ENCODE measurements at places on chromosomes 16 and 17.

DNA sequence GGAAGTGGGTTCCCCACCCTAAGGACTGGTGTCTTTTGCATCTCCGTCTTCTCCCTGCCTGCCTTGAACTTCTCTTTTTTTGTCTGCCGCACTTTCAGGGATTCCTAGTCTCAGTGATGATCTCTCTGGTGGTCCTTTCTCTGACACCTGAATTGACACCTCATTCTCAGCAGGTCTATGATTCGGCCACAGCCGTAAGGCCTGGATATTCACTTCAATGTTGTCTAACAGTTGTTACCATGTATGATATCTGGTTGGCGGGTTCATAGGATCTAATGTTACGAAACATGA, 25.1 kb upstream of the SLC47A1 start:
- peaks cover 3% of the 10 kb centered on the region for H3K4me1 ChIP-seq
- no peak for DNase-seq
- H3K27ac ChIP-seq: peak overlapping the region; percentile 52
- H3K36me3 ChIP-seq: no peaks in the 10 kb centered on the region
- H3K4me3 ChIP-seq: peak overlapping the region; percentile 76
- H3K27me3 ChIP-seq: no peaks in the 10 kb centered on the region

- H3K27me3 ChIP-seq: no peaks in the 10 kb centered on the region
- no peaks in the 10 kb centered on the region for H3K36me3 ChIP-seq
- no peaks in the 10 kb centered on the region for H3K4me1 ChIP-seq
- no peak for DNase-seq
Observed at GRCh38 chr17:79039171-79039570, 15.2 kb downstream of the C1QTNF1 start.

DNA sequence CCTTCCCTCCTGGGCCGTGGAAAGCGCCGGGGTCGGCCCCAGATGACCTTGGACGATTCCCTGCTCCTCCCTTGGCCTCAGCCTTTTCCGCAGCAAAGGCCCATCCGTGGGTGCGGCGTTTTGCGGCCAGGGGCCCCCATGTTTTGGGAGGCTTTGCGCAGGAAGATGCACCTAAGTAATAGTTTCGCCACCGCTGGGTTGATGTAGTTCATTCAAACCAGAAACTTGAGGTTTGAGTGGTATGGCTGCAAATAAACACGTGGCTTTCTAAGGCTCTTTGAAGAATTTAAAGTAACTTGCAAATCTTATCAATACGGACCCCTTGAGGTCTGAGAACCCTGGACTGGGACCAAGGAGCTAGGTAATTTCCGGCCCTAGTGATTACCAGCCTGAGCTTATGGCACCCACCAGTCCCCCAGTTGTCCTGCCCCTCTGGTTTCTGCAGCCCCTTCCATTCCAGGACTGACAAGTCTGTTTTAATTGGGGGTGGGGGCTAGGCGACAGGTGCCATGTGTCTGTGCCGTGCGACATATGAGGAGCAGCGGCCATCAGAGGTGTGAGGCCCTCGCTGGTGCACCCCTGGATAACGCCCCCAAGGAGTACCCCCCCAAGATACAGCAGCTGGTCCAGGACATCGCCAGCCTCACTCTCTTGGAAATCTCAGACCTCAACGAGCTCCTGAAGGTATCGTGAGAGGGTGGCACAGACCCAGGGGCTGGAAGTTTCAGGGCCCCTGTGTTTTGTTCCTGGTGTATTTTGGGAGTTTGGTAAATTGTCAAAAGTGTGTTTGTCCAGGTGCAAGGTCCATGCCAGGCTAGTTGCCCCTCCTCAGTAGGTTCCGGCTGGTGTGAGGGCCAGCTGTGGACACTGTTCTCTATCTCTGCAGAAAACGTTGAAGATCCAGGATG, 834 bp downstream of the MRPL12 start:
- no peaks in the 10 kb centered on the region for H3K27me3 ChIP-seq
- no peak for DNase-seq
- peaks cover 35% of the 10 kb centered on the region for H3K4me1 ChIP-seq
- H3K27ac ChIP-seq: peak overlapping the region; percentile 45
- H3K36me3 ChIP-seq: peaks cover 38% of the 10 kb centered on the region
- H3K4me3 ChIP-seq: peak overlapping the region; percentile 88

DNA sequence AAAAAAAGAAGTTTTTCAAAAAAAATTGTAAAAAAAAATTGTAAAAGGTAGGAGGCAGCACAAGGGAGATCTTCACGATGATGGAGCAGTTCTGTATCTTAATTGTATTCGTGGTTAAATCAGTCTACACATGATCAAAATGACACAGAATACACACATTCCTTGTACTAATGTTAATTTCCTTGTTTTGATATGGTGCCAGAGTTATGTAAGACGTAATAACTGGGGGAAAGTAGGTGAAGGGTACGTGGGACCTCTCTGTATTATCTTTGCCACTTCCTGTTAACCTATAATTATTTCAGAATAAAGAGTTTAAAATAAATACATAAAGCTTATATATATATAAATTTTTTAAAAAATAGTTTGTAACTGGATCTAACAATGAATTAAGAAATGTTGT, 36.8 kb downstream of the HELZ start:
- peaks cover 2% of the 10 kb centered on the region for H3K4me1 ChIP-seq
- no peak overlapping the region for H3K27ac ChIP-seq
- no peaks in the 10 kb centered on the region for H3K36me3 ChIP-seq
- no peaks in the 10 kb centered on the region for H3K27me3 ChIP-seq
- DNase-seq: no peak
- no peak overlapping the region for H3K4me3 ChIP-seq

GRCh38 chr17:3049705-3050295, 13.6 kb downstream of the OR1D5 start:
- no peaks in the 10 kb centered on the region for H3K36me3 ChIP-seq
- no peak overlapping the region for H3K4me3 ChIP-seq
- H3K27me3 ChIP-seq: peaks cover 4% of the 10 kb centered on the region

DNA sequence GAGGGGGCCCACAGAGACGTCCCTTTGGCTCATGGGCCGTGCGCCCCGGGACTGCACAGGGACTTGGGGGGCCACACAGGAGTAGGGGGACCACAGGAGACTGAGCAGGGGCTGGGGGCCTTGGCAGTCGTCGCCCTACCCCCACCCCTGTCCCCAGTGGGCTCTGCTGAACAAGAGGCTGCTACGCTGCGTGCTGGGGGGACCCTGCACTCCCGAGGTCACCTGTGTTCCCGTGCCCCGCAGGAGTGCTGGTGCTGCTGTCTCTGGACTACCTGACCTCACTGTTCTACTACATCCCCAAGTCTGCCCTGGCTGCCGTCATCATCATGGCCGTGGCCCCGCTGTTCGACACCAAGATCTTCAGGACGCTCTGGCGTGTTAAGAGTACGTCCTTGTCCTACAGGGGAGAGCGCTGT, 14.4 kb upstream of the RNF213 start:
- no peak for DNase-seq
- peaks cover 7% of the 10 kb centered on the region for H3K36me3 ChIP-seq
- H3K27me3 ChIP-seq: no peaks in the 10 kb centered on the region

DNA sequence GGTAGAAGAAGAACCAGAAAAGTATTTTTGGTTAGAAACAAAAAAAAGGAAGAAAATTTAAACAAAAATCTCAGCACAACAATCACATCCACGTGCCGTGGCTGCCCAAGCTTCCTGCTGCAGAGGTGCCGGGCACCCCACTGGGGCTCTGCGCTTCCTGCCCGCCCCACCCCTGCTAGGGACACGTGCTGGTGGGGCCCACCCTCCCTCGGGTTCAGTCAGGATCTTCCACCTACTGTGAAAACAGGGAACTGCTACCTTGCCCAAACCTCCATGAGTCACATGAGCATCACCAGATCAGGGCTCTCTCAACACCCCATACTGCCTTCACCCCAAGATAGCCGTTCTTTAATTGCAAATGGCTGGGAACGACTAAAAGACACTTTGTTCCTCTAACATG, 24.4 kb upstream of the CYTH1 start:
- peaks cover 11% of the 10 kb centered on the region for H3K36me3 ChIP-seq
- no peaks in the 10 kb centered on the region for H3K27me3 ChIP-seq
- H3K27ac ChIP-seq: peak overlapping the region; percentile 70
- no peak overlapping the region for H3K4me3 ChIP-seq
- DNase-seq: peak; percentile 42

GRCh38 chr16:21103941-21104860, 46.4 kb downstream of the DNAH3 start:
- H3K4me1 ChIP-seq: no peaks in the 10 kb centered on the region
- no peak overlapping the region for H3K27ac ChIP-seq
- no peak for DNase-seq
- no peak overlapping the region for H3K4me3 ChIP-seq
- H3K27me3 ChIP-seq: no peaks in the 10 kb centered on the region

- no peaks in the 10 kb centered on the region for H3K36me3 ChIP-seq
- no peaks in the 10 kb centered on the region for H3K27me3 ChIP-seq
- no peak for DNase-seq
- no peak overlapping the region for H3K27ac ChIP-seq
- no peaks in the 10 kb centered on the region for H3K4me1 ChIP-seq
Observed at GRCh38 chr17:31789707-31790505, 69.1 kb downstream of the COPRS start.

GRCh38 chr17:64281962-64282752, 19.1 kb upstream of the TEX2 start:
- H3K27me3 ChIP-seq: no peaks in the 10 kb centered on the region
- H3K36me3 ChIP-seq: no peaks in the 10 kb centered on the region
- H3K4me3 ChIP-seq: no peak overlapping the region
- H3K4me1 ChIP-seq: no peaks in the 10 kb centered on the region

Measured in T-cell (primary cell).